Ovary (tissue), 10 donors: ENCODE measurements at places on chromosomes 5 and 9.

GRCh38 chr5:28516722-28517121 lies 1478.3 kb upstream of the CDH9 start:
- DNase-seq, result no peak

DNA sequence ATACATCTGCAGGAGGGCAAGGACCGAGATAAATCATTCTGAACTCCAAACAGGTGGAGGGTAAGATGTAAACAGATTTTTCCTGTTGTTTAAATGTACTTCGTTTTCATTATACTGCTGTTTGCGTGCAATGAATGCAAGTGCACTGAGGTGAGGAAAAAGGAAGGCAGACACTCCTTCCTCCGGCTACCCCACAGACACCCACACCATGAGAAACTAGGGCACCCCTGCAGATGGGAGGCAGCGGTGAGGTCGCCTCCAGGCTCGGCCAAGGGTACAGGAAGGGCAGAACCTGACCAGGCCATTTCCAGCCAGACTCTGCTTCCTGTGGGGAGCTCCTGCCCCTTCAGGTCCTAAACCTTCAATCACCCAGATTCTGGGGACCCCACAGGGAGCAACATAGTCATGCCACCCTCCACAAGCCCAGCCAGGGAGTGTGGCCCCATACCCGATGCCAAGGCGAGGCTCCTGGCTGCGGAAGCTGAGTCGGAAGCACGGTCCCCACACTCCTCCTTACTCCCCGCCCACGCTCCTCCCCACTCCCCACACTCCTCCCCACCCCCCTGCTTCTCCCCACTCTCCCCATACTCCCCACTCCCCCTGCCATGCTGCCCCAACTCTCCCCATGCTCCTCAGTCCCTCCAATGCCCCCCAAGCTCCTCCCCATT lies 37.1 kb downstream of the VAV2 start:
- DNase-seq, result no peak

- no peak for DNase-seq
Observed at GRCh38 chr5:36734422-36734821, 128.0 kb downstream of the SLC1A3 start.

DNA sequence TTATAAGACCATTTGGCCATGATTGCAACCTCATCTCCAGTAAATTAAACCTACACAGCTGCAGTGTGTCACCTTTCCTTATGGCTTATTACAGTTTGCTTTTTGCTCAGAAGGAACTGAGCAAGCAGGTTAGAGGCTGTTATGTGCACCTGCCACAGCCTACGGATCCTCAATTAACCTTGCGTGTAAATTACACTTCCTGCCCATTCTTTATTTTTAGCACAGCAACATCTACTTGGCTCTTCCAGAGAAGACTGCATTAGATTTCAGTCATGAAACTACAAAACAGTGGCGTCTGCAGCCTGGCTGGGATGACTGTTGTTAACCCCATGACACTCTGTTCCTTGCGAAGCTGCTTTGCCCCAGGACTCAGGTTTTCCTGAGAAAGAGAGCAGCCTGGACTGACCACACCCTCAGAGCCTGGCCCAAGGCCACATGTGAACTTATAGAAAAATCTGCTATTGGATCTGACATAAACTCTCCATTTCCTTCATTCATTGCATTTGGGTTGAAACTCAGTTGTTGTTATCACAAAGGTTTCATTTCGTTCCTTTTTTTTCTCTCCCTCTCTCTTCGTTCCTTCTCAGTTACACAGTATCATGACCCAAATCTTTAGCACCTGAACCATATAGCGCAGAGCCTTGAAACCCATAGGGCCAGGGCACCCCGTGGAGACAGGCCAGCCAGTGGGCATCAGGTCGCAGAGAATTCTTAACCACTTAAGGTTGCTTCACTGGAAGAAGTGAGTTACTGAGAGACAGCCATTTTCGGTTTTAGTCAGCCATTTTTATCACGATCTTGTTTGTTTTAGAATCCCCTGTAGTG lies 138.6 kb downstream of the PALM2AKAP2 start:
- no peak for DNase-seq

DNA sequence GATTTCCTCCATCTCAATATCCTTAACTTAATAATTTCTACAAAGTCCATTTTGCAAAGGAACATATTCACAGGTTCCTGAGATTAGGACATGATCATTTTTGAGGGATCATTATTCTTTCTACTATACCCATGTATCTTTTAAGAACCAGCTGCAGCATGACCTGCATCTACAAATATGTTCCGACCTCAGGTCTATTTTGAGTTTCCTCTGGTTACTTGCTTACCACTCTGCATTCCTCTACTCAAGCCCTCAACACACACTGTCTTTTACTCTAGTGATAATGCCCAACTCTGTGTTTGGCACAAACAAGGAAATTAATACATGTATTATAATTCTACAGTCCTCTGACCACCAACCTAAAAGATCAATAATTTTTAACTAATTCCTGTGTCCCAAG lies 386.1 kb downstream of the DNAH5 start:
- no peak for DNase-seq

GRCh38 chr5:16617274-16617968 lies 624 bp upstream of the RETREG1 start:
- no peak for DNase-seq

DNA sequence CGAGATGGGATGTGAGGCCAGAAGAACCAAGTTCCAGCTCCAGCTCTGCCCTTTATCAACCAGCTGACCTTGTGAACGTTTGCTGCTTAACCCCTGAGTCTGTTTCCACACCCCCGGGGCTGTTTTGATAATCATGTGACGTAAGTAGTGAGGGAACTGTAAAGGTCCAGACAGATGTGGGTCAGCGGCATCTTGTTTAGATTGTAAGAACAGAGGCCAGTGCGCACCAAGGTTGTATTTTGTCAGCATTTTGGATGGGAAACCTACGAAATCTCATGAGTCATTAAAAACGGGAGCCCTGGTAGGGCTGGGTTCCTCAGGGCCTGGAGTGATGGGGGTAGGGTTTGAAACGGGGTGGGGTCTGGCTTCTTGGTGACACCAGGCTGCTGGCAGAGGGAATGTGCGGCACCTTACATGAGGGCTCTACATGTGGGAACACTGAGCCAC lies 13.8 kb upstream of the COL15A1 start:
- DNase-seq, result peak; percentile 76

- no peak for DNase-seq
Observed at GRCh38 chr5:131944702-131945550, 537 bp downstream of the MEIKIN start.

DNA sequence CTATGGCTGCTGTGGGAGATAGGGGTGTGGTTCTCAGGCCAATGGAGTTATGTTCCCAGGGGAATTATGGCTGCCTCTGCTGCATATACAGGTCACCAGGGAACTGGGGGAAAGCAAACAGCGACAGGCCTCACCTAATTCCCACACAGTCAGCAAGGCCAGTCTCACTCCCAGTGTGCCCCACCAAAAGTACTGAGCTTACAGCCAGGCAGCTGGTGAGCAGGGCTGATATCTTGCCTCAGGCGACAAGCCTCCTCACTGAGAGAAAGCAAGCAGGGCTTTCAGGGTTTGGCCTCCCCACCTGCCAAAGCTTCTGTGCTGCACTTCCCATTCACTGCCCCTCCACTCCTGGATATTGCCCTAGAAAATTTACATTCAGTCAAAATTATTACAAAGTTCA lies 273.8 kb upstream of the TARS1 start:
- DNase-seq, result no peak

- DNase-seq, result no peak
Observed at GRCh38 chr9:121562301-121562700, 62.7 kb upstream of the GGTA1 start.

DNA sequence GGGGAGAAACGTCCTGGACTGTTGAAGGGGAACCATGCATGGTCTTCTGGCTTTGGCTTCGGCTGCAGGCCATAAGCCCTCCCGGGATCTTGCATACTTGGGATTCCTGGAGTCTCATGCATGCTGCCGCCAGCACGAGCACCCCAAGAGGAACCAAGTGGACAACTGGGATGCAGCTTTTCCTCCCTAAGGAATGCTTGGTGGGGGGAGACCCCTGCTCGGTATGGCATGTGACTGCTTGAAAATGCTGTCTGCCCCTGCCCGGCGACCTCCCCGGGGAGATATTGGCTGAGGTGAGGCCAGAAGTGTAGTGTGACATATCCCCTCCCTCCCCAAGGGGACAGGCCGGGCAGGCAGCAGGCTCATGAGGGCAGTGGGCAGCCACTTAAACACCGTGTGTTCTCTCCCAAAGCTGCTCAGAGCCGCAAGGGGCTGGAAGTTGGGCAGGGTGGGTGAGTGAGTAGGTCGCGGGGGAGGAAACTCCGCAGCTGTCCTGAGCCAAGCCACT lies 15.7 kb downstream of the TMEM171 start:
- no peak for DNase-seq

- no peak for DNase-seq
Observed at GRCh38 chr9:88922091-88922490, 69.2 kb upstream of the S1PR3 start.

DNA sequence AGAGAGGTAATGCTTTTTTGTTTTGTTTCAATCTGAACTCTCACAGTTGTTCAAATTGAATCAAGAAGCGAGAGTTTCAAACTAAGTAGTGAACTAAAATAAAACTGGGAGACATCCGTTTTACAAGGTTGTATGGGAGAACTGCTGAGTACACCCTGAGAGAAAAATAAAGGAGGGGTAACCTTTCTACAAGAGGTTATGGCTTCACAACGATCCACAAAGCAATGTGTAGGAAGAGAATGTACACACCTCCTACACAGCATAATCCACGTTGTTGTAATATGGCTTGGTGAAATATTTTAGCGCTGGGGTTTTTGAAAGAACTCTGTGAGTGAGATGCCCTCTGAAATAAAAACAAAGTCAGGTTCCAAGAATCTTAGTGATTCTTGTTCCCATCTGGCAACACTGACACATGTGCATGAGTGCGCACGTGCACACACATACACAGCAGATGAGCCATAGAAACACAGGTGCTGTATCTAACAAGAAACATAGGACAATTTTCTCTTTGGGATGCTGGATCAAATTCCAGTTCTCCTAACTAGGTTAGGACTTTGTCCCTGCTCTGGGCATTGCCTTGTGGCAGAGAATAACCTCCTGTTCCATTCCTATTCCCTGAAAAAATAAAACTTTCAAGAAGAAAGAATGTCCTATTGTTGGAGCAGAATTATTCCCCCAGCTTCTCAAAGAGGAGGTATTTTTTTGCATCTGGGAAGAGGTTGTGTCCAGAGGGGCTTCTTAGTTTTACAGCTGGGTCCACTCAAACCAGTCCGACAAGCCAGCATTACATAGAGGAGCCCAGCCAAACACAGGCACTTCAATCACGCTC lies 94.5 kb upstream of the EFNA5 start:
- no peak for DNase-seq

GRCh38 chr9:113953531-113953930 lies 77.4 kb downstream of the ZNF618 start:
- DNase-seq, result no peak

DNA sequence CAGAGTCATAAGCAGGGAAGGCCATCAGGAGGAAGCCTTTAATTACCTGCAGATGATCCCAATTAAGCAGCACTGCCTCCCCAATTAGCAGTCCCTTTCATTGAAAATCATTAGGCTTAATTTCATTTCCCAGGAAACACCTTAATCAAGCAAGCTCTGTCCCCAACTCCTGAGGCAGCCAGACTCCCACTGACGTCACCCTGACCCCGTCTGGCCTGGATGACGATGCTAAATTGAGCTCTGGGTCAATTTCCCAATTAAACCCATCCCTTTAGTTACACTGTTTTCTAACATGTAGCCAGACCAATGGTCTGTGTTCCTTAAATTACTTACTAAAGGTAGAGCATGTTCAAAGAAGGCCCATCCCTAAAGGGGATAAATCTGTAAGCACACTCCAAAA lies 84.0 kb upstream of the SPOCK1 start:
- DNase-seq, result no peak

DNA sequence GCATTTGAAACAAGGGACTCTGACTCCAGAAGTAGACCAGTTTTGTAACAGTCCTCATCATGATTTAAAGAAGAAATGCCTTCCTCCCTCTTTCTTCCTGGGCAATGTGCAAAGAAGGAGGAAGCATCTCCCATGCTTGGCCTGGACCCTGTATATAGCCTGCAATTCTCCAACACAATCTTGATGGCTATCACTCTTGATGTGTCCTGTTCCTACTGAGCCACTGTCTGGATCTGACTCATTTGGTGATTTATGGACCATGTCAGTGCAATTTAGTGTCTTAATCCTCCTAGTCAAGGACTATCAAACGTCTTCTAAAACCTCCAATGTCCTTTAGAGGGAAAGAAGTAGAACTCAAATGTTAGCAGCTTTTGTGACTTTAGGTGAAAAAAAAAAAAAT lies 697.3 kb downstream of the TLR4 start:
- DNase-seq, result no peak

DNA sequence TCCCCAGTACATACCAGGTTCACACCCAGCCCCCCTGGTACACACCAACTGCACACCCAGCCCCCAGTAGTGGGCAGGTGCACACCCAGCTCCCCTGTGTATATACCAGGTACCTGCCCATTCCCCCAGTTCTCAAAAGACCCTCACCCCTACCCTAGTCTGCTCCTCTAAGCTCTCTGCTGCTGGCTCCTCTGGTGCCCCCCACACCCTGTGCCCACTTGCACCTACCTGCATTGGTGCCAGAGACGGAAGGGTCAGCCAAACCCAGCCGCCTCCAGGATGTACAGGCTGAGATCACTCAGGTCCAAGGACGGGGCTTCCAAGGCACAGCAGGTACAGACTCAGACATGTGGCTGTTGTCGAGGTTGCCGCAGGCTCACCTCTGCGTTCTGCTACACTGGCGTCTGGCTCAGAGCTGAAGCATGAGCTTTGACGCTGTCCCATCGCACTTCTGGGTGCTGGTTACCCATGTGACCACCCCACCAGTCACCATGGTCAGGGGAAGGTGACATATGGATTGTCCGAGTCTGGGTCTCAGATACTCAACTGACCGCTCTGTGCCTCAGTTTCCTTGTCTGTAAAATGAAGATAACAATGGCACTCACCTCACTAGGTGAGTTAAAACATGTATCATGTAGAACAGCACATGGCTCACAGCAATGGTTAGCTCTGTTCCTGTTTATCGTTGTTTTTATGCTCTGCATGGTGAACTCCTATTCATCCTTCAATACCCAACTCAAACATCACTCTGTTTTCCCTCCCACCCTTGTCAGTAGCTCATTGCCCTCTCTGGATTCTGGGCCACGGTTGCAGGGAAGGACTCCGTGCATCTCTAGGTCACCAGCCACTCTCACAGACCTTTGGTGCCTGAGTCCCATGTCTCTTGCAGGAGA lies 45.3 kb upstream of the SUSD3 start:
- no peak for DNase-seq

- DNase-seq, result no peak
Observed at GRCh38 chr5:173715607-173716006, 99.2 kb upstream of the BOD1 start.

DNA sequence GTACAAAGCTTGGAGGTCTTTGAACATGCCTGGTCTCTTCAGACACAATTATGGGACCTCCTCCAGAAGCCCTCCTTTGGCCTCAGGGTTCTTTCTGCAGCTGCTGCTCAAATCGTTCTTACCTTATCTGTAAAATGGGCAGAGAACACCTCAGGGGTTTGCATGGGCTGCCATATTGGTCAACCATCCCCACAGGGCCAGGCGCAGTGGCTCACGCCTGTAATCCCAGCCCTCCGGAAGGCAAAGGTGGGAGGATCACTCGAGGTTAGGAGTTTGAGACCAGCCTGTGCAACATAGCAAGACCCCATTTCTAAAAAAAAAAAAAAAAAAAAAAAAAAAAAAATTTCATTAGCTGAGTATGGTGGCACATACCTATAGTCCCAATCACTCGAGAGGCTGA lies 29.1 kb upstream of the TCF7 start:
- no peak for DNase-seq

- no peak for DNase-seq
Observed at GRCh38 chr5:68459810-68460139, 244.2 kb downstream of the PIK3R1 start.
